CD4-positive, alpha-beta T cell treated with Interleukin-15 for 4 hours (primary cell): ENCODE measurements at places on chromosomes 4 and X.

- peak; percentile 32 for DNase-seq
Observed at GRCh38 chr4:138919094-138919936, 96.3 kb upstream of the NOCT start.

DNA sequence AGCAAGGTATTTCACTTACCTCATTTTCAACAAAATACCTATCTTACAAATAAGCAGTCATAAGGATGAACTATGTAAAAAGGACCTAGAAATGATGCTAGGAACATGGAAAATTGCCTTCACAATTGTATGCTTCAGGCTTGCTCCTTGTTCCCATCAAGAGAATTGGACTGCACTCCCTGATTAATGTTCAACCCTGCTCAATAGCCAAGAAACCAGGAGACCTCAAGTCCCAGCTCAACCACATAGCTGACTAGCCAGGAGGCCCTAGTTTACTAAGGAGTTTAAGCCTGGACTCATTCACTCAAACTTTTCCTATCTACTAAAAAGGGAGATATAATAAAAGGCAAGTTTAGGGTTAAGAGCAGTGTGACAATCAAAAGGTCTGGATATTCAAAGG, 146.6 kb upstream of the DGKK start:
- no peak for DNase-seq

GRCh38 chrX:46967547-46967946, 55.3 kb downstream of the JADE3 start:
- no peak for DNase-seq

- no peak for DNase-seq
Observed at GRCh38 chr4:182140547-182140946, 102.7 kb upstream of the TENM3 start.

DNA sequence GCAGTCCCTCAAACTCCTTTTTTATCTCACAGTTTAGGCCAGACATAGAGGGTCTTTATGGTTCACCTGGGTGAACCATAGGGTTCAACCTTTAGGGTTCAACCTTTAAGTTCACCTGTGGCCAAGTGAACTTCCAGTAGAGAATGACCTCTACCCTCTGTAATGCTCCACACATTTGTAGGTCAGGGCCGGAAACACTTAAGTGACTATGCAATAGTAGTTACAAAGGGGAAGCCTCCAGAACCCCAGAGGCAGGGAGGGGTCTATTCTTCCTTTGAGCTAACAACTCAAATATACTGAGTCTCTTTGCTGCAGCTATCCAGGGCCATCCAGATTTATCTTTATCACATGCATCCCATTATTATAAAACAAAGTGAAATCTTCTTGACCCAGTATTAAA, 100.0 kb downstream of the LARP1B start:
- DNase-seq: no peak

DNA sequence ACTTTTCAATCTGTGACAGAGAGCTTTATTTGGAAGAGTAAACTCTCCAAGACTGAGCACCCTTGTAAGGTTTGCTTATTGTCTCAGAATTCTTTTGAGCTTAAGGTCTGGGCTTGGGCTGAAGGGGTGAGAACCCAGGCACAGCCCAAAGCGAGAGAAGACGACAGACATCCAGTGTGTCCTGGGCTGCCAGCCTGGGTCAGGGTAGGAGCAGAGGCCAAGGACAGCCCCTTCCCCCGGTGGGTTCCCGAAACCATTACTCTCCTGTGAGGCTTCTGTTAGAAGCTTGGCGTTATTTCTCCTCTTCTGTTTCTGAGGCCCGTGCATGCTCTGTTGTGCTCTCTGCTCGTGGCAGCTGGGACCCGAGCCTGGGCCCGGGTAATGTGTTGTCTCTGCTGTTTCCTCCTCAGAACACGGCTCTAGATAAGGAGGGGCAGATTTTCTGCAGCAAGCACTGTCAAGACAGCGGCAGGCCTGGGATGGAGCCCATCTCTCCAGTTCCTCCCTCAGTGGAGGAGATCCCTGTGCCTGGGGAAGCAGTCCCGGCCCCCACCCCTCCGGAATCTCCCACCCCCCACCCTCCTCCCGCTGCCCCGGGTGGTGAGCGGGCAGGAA, 177.5 kb downstream of the DCLK2 start:
- DNase-seq: no peak

GRCh38 chr4:184417802-184418511, 56.4 kb downstream of the IRF2 start:
- peak; percentile 75 for DNase-seq

GRCh38 chr4:48436318-48436717, 46.8 kb upstream of the SLC10A4 start:
- DNase-seq: no peak

DNA sequence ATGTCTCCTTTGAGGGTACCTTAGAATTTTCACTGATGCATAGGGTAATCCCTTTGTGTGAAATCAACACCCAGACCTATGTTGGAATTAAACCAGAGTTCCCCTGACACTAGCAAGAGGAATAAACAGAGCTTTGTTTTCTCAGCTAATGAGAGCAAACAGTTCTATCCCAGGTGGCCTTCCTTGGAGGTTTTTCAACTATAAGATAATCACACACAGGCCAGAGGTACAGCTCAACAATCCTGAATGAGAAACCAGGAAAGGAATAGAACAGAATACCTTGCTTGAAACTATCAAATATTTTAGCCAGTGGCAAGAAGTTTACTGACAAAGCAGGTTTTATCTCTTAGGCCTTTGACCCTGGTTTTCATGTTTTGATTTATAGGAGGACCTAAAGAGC, 100.2 kb downstream of the OTC start:
- no peak for DNase-seq

DNA sequence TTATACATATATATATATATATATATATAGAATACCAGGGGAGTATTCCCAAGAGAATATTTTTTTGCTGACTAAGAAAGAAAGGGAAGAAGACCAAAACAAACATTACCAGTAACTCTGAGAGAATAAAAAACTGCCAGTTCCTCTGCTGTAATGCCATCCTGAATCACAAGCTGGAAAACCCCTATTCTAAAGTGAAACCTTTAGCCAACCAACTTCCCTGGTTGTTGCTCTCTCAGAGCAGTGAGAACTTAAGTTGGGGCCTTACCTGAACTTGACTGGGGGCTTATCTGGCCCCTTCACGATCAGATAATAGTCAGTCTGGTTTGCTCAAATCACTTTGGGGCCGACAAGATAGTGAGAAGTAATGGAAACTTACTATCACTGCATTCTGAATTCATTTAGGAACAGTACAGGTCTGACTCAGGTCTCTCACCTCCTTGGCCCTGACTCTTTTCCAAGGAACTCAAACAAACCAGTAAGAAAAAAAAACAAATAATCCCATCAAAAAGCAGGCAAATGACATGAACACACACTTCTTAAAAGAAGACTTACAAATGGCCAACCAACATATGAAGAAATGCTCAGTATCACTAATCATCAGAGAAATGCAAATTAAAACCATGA, 62.5 kb downstream of the CD40LG start:
- DNase-seq: peak; percentile 48

DNA sequence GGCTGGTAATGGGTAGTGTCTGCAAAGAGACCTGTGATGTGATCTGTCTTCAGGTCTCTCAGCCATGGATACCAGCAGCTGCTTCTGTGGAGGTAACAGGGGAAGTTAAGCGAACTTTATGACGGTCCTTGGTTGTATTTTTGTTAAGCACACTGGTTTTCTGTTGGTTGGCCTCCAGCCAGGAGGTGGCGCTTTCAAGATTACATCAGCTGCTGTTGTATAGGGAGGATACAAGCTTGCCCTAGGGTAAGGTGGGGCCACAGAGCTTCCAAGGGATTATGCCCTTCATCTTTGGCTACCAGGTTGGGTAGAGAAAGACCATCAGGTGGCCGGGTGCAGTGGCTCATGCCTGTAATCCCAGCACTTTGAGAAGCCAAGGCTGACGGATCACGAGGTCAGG, 834.2 kb upstream of the GALNTL6 start:
- DNase-seq: no peak

GRCh38 chrX:125327891-125328290, 8.2 kb downstream of the TEX13C start:
- DNase-seq: no peak

- no peak for DNase-seq
Observed at GRCh38 chr4:8834681-8835220, 36.9 kb downstream of the HMX1 start.

GRCh38 chr4:180314972-180315371, 1928.2 kb upstream of the TENM3 start:
- no peak for DNase-seq

DNA sequence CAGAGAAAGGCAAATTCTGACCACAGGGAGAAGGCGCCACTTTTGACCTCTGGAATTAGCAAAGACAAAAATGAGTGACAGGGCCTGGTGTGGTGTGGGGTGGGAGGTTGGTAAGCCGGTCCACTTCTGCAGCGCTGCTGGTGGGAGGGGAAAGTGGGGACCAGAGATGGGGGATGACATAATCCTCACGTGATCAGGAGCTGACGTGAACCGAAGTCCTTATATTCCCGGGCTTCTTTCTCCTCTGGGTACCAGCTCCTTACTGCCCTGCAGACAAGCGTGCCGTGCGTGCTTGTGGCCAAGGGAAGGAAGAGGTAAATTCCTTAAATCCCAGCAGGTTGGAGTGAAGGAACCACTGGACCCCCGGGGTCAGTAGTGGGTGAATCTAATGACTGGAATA, at the start of gene TCEAL7:
Gene TCEAL7, plus strand, starts transcription at position 249 of the 400 bp plus-strand sequence. CDS start 1,165 bp downstream, outside the sequence.
- DNase-seq: no peak

DNA sequence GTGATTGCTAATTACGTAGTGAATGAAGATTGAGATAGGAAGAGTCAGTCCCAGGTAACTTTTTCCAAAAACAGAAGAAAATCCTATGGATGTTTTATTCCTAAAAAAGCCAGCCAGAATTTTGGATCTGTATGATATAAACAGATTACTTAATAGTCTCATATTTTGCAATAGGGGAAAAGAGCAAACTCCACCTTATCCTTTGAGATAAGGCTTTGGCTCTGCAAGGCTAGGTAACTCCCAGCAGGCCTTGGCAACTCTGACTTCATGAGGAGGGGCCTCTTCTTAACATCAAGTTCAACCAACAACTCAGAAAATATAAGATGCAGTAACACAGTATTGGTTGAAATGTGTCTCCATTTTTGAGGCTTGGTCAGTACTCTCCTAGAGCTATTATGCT, 98.7 kb upstream of the SLC4A4 start:
- DNase-seq: no peak

DNA sequence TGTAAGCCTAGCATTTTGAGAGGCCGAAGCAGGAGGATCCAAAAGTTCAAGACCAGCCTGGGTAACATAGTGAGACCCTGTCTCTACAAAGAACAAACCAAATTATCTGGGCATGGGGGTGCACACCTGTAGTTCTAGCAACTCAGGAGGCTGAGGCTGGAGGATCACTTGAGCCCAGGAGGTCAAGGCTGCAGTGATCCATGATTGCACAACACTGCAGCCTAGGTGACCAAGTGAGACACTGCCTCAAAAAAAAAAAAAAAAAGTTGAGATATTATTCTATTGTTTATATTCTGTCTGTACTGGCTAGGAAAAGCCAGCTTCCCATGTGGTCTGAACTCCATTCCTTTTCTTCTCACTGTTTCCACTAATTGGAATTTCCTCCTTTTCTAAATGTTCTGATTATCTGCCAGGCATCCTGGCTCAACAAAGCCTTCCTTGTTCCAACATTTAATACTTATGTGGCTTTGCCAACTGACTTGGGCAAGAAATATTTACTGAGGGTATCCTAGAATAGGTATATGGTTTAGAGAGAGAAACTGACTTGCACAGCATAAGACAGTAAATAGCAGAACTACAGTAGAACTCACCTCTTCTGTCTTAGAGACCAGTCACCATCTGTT, 175.2 kb upstream of the ADAMTS3 start:
- DNase-seq: no peak

GRCh38 chr4:121177246-121178137, 13.4 kb upstream of the TNIP3 start:
- no peak for DNase-seq

DNA sequence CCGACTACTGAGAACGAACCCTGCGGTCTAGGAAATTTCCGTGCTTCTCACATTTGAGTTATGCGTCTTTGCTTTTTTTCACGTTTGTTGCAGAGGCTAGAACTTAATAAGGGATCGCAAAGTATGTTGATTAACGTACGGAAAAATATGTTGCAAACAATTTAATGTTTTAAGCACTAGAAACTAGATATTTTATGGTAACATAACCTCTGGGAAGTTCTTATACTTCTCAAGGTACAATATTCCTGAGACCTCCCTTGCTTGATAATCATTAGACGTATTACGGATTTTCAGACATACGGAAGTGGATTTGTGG, 639 bp upstream of the PRDM5 start:
- DNase-seq: no peak

- DNase-seq: no peak
Observed at GRCh38 chrX:115595049-115595448, 34.1 kb downstream of the PLS3 start.
